NCI-H2081 (cell line): ENCODE measurements at places on chromosomes 3 and 15.

DNA sequence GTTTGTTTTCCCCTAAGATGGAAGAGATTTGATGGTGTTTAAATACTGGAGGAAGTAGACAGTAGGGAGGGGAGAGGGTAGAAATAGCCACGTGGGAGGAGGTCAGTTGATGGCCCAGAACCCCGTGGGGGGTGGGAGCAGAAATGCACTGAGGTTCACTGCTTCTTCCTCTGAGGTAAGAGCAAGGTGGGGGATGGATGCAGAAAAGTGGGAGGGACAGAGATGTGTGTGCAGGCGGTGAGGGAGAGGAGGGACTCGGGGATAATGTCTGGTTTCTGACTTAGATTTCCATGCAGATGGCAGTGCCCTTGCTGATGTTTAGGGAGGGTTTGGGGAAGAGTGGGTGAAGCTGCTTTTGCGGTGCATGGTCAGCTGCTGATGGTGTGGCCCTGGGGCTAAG, 102.9 kb downstream of the ARNT2 start:
- no peak for DNase-seq

GRCh38 chr3:58217209-58217811, 6.5 kb upstream of the DNASE1L3 start:
- peak; percentile 11 for DNase-seq

GRCh38 chr3:10498271-10498670, 7.1 kb downstream of the ATP2B2 start:
- no peak for DNase-seq

GRCh38 chr15:48717458-48717857, 71.9 kb upstream of the FBN1 start:
- DNase-seq: no peak

DNA sequence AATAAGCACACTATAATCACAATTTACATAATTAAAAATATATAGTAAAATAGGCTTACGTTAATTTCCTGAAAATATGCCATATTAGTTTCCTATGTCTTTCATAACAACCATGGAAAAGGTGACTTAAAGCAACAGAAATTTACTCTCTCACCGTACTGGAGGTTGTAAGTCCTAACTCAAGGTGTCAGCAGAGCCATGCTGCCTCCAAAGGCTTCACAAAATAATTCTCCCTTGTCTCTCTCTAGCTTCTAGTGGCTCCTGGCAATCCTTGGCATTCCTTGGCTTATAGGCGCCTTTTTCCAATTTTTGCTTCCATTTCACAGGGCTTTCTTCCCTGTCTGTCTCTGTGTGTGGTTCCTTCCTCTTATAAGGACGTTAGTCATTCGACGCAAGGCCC, 7.6 kb downstream of the SI start:
- no peak for DNase-seq

- peak; percentile 87 for DNase-seq
These were observed at the start of gene SCG3 for GRCh38 chr15:51681303-51681963. SCG3 (plus strand) TSS chr15:51681503; CDS start chr15:51681756, 253 bp downstream.

- DNase-seq: no peak
These were observed 11.1 kb downstream of the ADAMTS17 start for GRCh38 chr15:100330629-100331215.

- DNase-seq: peak; percentile 56
These were observed 170.9 kb downstream of the EPHB1 start for GRCh38 chr3:134965865-134966481.

DNA sequence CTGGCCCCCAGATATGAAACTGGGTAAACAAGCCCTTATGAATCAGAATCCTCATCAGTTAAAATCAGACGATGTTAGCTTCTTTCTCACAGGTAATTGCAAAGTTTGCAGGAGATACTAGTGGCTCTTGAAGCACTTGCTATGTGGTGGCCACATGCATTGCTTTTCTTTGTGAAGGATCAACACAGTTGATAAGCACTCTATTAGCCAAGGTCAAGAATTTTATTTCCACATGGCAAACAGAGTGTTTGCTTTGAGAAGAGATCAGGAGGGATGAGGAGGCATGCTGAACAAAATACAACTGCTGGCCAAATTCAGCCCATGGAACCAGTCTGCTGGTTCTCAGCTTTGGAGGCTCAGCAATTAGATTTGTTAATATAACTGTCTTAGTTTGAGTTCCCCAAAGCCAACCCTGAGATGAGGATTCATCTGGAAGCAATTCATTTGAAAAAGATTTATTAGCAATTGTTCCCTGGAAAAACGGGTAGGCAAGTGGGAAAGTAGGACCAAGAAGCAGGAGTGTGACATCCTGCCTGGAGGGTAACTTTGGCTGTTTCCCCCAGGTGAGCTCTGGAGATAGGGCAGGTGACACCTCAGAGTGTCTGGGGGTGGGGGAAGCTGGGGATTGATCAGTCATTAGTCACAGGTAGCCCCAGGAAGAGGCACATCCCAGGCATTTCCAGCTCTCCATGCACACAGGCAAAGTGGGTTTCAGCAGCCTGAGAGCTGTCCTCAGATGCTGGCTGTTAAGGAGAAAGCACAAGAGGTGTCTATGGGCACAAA, 180.3 kb downstream of the ABHD5 start:
- no peak for DNase-seq

DNA sequence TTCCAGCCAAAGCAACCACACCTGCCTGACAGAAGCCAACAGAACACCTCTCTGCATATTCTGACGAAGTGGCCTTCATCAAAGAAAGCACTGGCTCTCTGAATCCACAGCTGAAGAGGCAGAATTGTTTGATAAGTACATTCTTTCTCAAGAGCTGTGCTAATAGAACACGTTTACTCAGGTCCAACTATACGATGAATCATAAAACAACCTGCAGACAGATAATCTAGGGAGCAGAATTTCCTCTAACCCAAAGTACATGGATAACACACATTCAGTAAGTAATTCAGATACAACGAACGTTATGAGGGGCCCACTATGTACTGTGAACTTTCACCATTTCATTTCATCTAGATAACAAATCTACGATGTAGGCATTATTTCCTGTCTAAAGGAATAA, 25.4 kb downstream of the ALDH1A2 start:
- no peak for DNase-seq

DNA sequence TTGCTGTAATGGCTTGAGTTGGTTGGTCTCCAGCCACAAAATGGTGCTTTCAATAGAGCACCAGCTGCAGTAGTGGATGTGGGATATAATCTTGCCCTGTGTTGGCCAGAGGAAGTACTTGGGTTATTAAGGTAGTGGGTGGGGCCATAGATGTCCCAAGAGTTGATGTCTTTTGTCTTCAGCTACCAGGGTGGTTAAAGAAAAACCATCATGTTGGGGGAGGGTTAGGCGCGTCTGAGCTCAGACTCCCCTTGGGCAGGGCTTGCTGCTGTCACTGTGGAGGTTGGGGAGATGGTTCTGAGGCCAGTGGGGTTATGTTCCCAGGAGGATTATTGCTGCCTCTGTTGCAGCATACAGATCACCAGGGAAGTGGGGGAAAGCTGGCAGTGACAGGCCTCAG, 46.9 kb upstream of the GADL1 start:
- no peak for DNase-seq
